Fibroblast of the aortic adventitia (primary cell): ENCODE measurements at places on chromosomes 1 and 21. TPM values are rescaled to one million over a fixed set of nuclear protein-coding genes. Genes with fewer than 3 reads are reported as not detected.

Gene AQP10
- not detected in 2 replicates for total RNA-seq

Gene TM2D1
- 55.0 and 89.8 TPM in 2 replicates for total RNA-seq

Gene PCP4
- total RNA-seq, result not detected in 2 replicates

Gene DENND2C
- 4.8 and 5.3 TPM in 2 replicates for total RNA-seq

Gene MAD2L2
- total RNA-seq, result 17.6 and 33.1 TPM in 2 replicates

Gene PRDX6
- 185 and 278 TPM in 2 replicates for total RNA-seq

Gene PHTF1
- 36.3 and 59.4 TPM in 2 replicates for total RNA-seq

Gene ERICH3
- total RNA-seq, result not detected in 2 replicates

Gene FCRL2
- not detected in 2 replicates for total RNA-seq

Gene MYOM3
- total RNA-seq, result under 0.01 TPM in 1 of 2 replicates, not detected in the other

Gene MAN1A2
- total RNA-seq, result 31.3 and 43.7 TPM in 2 replicates

Gene OR2G6
- total RNA-seq, result not detected in 2 replicates

Gene DSCAM
- not detected in 2 replicates for total RNA-seq

Gene NDUFS5
- 365 and 456 TPM in 2 replicates for total RNA-seq
